ENCODE measurements at places on chromosomes 6 and 20.

DNA sequence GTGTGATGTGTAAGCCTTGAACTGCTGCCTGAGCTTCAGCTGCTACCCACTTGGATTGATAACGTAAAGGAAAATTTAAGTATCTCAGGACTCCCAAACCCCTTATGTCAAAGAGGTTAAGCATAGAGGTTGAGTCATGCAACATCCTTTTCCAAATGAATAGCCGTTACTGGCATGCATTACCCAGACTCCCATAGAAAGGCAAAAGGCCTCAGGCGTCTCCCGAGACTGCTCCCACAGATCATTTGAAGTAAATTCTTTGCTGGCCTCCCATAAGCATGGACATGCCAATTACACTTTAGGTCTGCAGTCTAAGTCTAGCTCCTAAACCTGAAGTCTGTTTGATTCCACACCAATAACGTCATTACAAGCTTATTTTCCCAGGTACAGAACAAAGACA lies 14.7 kb downstream of the IPCEF1 start:
- no peak for DNase-seq

DNA sequence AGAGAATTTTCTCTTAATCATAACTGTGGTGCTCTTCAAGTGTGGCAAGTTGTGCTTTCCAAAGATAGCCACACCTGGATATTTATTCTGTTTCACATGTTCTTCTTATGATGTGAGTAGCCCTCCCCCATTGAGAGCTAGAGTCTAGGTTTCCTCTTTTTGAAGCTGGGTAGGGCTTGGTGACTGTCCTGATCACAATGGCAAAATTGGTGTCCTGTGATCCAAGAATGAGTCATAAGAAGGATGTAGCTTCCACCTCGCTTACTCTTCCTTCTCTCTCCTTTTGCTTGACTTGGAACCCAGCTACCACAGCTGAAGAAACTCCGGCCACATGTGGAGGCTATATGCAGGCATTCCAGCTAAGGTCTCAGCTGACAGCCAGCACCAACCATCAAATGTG lies 7.4 kb upstream of the IGF2R start:
- DNase-seq: no peak

DNA sequence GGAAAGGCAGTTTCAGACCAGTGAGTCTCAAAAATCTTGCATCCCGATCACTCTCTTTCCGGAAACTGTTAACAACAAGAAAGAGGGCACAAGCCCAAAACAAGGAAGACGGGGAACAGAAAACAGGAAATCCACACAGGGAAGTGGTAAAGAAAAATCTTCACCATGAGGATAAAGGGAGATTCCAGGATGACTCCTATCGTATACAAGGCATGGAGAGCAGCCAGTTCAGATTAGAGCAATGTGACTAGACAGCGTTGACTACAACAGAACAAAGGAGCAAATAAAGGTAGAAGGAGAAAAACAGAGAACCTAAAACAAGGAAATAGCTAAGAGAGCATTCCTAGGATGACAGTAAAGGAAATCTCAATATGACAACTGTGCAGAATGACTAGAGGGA lies 26.5 kb downstream of the VNN1 start:
- DNase-seq: no peak

- DNase-seq: no peak
These were observed 52.3 kb downstream of the HBS1L start for GRCh38 chr6:135002229-135002844.

GRCh38 chr6:123896869-123897268 lies 93.2 kb downstream of the NKAIN2 start:
- DNase-seq: no peak

DNA sequence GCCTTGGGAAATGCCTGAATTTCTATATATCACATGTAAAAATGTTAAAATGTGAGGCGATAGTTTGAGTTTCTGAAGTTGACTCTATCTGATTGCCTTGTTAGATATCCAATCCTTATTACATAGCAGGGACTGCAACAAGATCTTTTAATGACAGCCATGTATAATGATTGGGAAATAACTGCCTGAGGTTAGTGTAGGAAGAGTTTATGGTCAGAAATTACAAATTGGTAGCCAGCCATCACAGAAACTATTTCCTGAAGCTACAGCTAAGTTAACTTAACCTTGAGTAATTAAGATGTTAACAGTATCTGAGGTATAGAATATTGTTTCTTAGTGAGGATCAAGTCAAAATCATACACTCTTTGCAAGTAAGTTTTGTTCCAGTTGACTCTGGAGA lies 41.0 kb downstream of the AKIRIN2 start:
- DNase-seq: no peak

Measured in stimulated activated CD4-positive, alpha-beta T cell treated with anti-CD3 and anti-CD28 coated beads, Interleukin-2, amount 100 ng/mL, for 24 hours (primary cell).